HepG2 (cell line): ENCODE measurements at places on chromosomes 4 and X.

GRCh38 chr4:54719378-54719777 lies 61.6 kb downstream of the KIT start:
- no peaks in the 10 kb centered on the region for H3K4me1 ChIP-seq
- DNase-seq: no peak
- no peak overlapping the region for H3K27ac ChIP-seq
- no peaks in the 10 kb centered on the region for H3K36me3 ChIP-seq

- no peaks in the 10 kb centered on the region for H3K4me1 ChIP-seq
- H3K27ac ChIP-seq: no peak overlapping the region
- DNase-seq: no peak
- H3K36me3 ChIP-seq: no peaks in the 10 kb centered on the region
These were observed 94.9 kb downstream of the SLC39A8 start for GRCh38 chr4:102250341-102250740.

GRCh38 chr4:1413687-1414479 lies 7.6 kb upstream of the NKX1-1 start:
- H3K27me3 ChIP-seq: peaks cover 26% of the 10 kb centered on the region
- no peak overlapping the region for H3K4me3 ChIP-seq
- no peaks in the 10 kb centered on the region for H3K4me1 ChIP-seq
- no peak for DNase-seq
- no peaks in the 10 kb centered on the region for H3K36me3 ChIP-seq
- no peak overlapping the region for H3K27ac ChIP-seq

GRCh38 chr4:52198294-52198693 lies 147.2 kb downstream of the SPATA18 start:
- no peaks in the 10 kb centered on the region for H3K4me1 ChIP-seq
- no peak for DNase-seq
- H3K36me3 ChIP-seq: no peaks in the 10 kb centered on the region
- H3K4me3 ChIP-seq: no peak overlapping the region
- H3K27ac ChIP-seq: no peak overlapping the region
- H3K27me3 ChIP-seq: no peaks in the 10 kb centered on the region

DNA sequence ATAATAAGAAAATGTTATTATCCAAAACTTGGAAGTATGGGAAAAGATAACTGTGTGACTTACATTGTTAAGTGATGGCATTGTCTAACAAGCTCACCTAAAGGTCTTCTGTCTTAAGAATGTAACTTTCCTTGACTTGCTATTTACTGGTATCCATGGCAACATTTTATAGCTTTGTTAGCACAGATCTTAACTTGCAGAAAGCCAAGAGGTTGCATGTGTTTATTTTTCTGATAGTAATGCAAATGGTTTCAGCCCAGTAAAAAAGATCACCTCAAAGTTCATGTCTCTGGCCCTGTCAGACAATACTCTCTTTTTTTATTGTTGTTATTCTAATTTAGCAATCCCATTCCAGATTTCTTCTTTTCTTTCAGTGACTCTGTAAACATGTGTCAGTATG lies 425.3 kb downstream of the SPRY1 start:
- no peak overlapping the region for H3K4me3 ChIP-seq
- DNase-seq: peak; percentile 28
- no peaks in the 10 kb centered on the region; the same call in 1 of the 2 replicates for H3K36me3 ChIP-seq
- H3K27ac ChIP-seq: no peak overlapping the region
- H3K4me1 ChIP-seq: peaks cover 41% of the 10 kb centered on the region
- no peaks in the 10 kb centered on the region for H3K27me3 ChIP-seq

GRCh38 chrX:127404161-127404560 lies 584.6 kb downstream of the PRR32 start:
- no peak for DNase-seq
- H3K27me3 ChIP-seq: no peaks in the 10 kb centered on the region
- H3K4me1 ChIP-seq: no peaks in the 10 kb centered on the region
- no peaks in the 10 kb centered on the region for H3K36me3 ChIP-seq
- no peak overlapping the region for H3K27ac ChIP-seq

DNA sequence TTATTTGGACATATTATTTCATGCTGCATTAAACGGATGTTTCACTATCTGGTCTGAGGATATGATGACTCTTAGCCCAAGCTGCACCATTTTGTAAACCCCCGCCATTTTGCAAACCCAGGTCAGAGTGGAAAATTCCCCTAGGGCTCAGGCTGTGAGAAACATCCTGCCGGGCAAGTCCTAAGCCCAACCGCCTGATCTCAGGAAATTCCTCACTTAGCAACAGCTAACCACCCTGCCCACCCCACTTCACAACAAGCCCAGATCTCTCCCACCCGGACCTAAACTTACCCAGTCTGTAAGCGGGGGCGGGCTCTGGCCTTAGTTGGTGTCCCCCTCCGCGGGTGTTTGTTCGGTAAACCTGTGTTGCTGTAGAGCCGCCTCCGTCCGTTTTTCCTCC lies 2747.1 kb downstream of the PCDH7 start:
- no peaks in the 10 kb centered on the region for H3K4me1 ChIP-seq
- H3K4me3 ChIP-seq: no peak overlapping the region
- no peaks in the 10 kb centered on the region for H3K27me3 ChIP-seq
- DNase-seq: no peak

GRCh38 chr4:65416891-65417290 lies 253.4 kb downstream of the EPHA5 start:
- DNase-seq: no peak
- H3K4me3 ChIP-seq: no peak overlapping the region
- H3K36me3 ChIP-seq: no peaks in the 10 kb centered on the region
- H3K4me1 ChIP-seq: no peaks in the 10 kb centered on the region
- no peak overlapping the region for H3K27ac ChIP-seq

DNA sequence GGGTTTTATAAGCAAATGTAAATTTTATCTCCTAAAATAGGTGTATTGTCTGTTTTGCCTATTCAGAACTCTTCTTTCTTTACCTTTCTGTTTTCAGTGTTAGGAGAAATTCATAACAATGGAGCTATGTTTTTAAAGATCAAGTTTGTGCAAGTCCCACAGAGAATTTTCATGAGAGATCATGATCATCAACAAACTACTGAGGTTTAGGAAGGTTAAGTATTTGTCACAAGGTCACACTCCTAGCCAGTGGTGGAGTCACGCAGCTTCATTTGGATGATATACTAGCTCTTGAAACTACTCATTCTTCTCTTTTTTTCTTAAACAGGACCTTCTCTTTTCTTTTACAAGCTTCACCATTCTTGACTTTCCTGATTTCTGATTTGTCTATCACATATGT lies 892.6 kb upstream of the FRG1 start:
- H3K27me3 ChIP-seq: no peaks in the 10 kb centered on the region
- no peak overlapping the region for H3K4me3 ChIP-seq
- no peaks in the 10 kb centered on the region for H3K4me1 ChIP-seq
- H3K36me3 ChIP-seq: no peaks in the 10 kb centered on the region

DNA sequence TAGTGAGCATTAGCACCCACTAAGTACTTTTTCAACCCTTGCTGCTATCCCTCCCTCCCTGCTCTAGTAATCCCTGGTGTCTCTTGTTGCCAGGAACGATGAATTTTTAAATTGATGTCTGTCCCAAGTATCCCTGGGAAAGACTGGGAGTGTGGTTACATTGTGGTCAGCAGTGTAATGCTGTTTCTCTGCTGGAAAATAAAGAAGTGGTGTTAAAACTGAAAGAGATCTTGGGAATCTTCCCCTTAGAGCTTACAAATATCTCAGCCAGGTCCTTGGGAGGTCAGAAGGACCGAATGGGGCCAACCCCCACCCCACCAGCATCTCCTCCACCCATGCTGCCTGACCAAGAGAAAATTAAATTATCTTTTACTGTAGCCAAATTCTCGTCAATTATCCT lies 174.5 kb upstream of the MXRA5 start:
- H3K27me3 ChIP-seq: no peaks in the 10 kb centered on the region
- H3K4me3 ChIP-seq: no peak overlapping the region
- no peaks in the 10 kb centered on the region for H3K4me1 ChIP-seq
- no peak for DNase-seq
